Sigmoid colon (tissue), 7 donors: ENCODE measurements at places on chromosomes 16 and 17. TPM values are rescaled to one million over a fixed set of nuclear protein-coding genes. Genes with fewer than 3 reads are reported as not detected.

- no peak for DNase-seq
Measured at GRCh38 chr16:3822366-3823045, 58.0 kb downstream of the CREBBP start.

DNA sequence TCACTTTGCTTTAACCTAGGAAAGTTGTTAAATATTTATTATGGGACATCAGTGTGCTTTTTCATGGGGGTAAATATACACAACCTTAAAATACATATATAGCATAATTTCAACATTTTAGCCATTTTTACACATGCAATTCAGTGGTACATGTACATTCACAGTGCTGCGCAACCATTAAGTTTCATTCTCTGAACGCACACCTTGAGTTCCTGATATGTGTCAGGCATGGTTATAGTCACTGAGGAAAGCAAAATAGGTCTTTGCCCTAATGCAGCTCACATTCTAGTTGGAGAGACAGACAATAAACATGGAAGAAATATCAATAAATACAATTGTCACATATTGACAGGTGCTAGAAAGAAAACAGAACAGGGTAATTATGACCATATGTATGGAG lies 12.8 kb upstream of the CNEP1R1 start:
- DNase-seq, result no peak

DNA sequence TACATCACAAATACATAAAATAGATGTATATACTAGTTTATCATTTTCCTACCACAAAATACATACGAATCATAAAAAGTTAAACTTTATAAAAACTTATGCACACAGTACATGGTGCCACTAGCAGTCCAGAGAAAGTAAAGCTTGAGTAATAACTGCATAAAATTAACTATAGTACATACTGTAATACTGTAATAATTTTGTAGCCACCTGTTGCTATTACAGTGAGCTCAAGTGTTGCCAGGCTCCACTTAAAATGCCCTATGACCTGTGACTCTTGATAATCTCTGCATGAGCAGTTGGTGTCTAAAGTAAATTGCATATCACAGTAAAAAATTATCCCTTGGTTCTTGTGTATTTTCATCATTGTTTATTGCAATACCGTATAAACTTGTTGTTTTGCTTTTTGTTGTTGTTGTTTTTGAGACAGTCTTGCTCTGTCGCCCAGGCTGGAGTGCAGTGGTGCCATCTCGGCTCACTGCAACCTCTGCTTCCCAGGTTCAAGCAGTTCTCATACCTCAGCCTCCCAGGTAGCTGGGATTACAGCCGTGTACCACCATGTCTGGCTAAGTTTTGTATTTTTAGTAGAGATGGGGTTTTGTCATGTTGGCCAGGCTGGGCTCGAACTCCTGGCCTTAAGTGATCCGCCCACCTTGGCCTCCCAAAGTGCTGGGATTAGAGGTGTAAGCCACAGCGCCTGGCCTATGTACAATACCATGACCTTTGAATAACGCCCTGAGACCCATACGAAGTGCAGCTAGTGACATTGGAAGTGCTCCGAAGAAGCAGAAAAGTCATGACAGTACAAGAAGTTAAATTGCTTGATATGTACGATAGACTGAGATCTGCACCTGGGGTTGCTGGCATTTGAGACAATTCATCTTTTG lies 6.6 kb downstream of the LUC7L3 start:
- no peak for DNase-seq

DNA sequence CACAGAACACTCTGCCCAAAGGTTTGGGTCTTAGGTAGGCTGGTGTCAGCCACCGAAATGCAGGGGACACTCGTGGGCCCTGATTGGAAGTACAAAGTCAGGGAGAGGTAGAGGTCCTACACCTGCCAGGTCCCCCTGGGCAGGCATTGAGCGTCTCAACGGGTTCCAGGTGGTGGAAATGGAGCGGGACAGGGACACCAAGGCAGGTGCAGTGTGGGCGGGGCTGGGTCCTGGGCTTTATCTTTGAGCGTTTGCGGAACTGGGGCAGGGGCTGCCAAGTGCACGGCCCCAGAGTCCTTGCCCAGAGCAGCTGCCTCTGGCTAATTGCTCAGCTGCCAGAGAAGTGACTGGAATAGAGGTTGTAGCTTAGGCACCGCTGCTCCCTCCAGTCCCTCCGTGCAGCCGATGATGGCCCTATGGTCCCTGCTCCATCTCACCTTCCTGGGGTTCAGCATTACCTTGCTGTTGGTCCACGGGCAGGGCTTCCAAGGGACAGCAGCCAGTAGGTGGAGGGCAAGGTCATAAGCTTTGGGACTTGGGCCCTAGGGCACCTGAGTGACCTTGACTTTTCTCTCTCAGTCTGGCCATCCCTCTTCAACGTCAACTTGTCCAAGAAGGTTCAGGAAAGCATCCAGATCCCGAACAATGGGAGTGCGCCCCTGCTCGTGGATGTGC lies at the start of gene ZACN:
ZACN (plus strand) TSS at position 323 of the 675 bp plus-strand sequence; CDS start at position 406, 83 bp downstream.
- DNase-seq, result no peak

- DNase-seq, result no peak
Measured at GRCh38 chr17:46942441-46943217, 19.7 kb downstream of the GOSR2 start.

- DNase-seq, result peak; percentile 45
Measured at GRCh38 chr17:73410586-73411312, 98.9 kb upstream of the CDC42EP4 start.

- DNase-seq, result no peak
Measured at GRCh38 chr17:41784207-41784744, 2.2 kb downstream of the JUP start.

DNA sequence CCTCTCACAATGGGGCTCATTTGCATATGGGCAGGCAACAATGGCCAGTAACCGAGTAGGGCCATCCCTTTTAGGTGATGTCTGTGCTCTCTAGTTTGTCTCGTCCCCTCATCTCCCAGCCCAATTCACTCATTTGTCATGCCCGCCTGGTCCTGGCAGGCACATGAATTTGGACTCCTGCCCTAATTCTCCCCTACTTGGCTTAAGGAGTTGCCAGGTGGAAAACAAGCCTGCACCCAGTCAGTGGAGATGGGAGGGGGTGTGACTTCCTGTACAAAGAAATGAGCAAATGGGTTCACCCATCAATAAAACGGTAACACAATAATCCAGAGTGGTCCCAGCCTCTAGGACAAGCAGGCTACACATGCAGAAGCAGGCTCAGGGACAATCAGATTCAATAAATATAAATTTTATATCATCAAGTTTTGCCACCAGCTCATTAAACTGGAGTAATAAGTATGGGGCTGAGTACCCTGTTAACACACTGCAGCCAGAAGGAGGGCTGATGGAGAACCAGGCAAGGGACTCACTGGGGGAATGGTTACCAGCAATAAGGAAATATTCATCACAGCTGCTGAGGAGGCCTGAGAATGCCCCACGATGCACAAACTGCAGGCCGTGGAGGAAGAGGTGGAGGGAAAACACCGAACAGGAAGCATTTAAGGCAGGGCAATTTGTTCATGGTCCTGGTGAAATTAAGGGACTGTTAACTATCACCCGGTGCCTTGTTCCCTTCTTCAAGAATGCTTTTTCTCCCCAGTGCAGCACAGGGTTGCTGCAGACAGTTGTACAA lies 84.4 kb upstream of the GPRC5B start:
- DNase-seq, result no peak

- peak; percentile 69 for DNase-seq
Measured at GRCh38 chr17:40364121-40364861, at the start of gene GJD3. Gene GJD3, minus strand, starts transcription at chr17:40364737. Its CDS starts 922 bp downstream, at chr17:40363815.

- DNase-seq, result no peak
Measured at GRCh38 chr16:14420721-14421488, 209.2 kb downstream of the PARN start.

DNA sequence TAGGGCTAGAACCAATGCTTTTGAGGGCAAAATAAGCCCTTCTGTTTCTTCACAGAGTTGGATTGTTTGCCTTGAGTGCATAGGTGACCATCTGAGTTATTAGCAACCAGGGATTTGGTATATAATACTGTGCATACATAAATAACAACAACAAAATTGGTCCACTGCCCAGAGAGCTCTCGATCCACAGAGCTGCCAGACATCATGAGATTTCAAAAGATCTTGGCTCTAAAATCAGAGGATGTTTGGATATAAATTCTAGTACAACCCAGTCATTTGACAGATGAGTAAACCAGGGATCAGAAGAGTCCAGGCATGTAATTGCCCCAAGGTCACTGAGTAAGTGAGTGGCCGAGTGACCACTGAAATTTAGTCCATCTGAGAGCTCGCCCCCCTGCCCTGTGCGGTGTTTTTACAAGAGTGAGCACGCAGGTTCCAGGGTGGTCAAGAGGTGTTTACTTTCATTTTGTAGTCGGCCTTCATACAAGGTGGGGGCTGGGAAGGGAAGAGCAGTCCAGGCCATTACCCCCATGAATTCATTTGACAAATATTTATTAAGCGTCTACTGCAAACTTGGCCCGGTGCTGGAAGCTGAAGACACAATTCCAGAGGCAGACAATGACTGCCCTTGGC lies 1.8 kb upstream of the MT2A start:
- no peak for DNase-seq

DNA sequence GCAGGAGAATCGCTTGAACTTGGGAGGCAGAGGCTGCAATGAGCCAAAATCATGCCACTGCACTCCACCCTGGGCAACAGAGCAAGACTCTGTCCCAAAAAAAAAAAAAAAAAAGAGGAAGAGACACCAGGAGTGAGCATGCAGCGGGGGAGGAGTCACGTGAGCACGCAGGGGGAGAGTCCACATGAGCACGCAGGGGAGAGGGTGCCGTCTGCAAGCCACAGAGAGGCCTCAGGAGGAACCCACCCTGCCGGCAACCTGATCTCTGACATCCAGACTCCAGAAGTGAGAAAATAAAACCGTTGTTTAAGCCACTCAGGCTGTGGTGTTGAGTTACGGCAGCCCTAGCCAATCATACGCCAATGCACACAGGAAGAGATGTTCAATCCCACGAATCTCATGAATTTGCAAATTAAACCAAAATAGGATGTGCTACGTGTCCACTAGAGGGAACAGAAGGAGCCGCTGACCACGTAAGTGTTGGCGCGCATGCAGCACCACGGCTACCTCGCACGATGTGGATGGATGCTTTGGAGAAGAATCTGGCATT lies 42.2 kb downstream of the CCDC57 start:
- no peak for DNase-seq

- DNase-seq, result no peak
Measured at GRCh38 chr17:83175822-83176622, 96.6 kb downstream of the METRNL start.

DNA sequence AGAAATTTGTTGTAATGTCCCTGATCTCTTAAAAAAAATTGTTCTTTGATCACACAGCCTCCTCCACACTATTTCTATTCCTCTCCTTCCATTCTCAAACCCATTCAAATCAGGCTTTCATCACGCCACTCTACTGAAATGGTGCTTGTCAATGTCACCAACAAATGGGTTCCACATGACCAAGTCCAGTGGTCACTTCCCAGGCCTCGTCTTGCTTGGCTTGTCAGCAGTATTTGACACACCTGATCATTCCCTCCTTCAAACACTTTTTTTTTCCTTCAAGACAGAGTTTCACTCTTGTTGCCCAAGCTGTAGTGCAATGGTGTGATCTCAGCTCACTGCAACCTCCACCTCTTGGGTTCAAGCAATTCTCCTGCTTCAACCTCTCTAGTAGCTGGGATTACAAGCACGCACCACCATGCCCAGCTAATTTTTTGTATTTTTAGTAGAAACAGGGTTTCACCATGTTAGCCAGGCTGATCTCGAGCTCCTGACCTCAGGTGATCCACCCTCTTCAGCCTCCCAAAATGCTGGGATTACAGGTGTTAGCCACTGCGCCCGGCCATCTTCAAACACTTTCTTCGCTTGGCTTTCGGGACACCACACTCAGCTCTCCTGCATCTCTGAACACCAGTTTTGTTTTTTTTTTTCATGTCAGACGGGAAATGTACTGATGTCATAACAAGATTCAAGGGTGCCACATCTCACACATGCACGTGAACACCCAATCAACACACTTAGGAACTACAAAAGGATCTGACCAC lies 18.3 kb downstream of the NQO1 start:
- no peak for DNase-seq

DNA sequence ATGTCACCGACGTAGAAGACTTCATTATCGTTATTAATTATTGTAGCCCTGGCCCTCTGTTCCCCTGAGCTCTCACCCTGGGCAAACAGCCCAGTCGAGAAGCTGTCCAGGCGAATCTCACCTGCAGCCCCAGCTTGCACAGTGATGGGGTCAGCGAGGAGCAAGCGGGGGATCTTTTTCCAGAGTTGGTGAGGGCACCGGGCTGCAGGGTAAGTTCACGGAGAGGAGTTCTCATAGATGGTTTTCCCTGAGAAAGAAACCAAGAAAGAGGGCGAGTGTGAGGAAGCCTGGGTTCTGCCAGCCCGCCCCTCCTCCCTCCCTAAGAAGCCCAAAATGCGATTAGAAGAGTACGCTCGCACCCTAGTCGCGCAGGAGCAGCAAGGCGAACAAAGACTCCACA lies 436 bp downstream of the SPAG5 start:
- DNase-seq, result no peak

GRCh38 chr17:30395398-30396022 lies 16.8 kb downstream of the CPD start:
- DNase-seq, result no peak

UMOD gene
- total RNA-seq, result not detected

KRT17 gene
- total RNA-seq, result 1.2 TPM

RHBDF1 gene
- total RNA-seq, result 42.1 TPM

PRSS27 gene
- 5.0 TPM for total RNA-seq

SLC6A4 gene
- 0.36 TPM for total RNA-seq

DUS2 gene
- total RNA-seq, result 6.4 TPM

SAMD14 gene
- total RNA-seq, result 0.16 TPM

ZFP3 gene
- 5.4 TPM for total RNA-seq

BAHCC1 gene
- 6.4 TPM for total RNA-seq

KRTAP9-8 gene
- not detected for total RNA-seq

CCL7 gene
- not detected for total RNA-seq

MYH8 gene
- not detected for total RNA-seq

GPR139 gene
- not detected for total RNA-seq

C16orf86 gene
- 24.7 TPM for total RNA-seq
